ENCODE measurements at places on chromosomes 16 and 17.

DNA sequence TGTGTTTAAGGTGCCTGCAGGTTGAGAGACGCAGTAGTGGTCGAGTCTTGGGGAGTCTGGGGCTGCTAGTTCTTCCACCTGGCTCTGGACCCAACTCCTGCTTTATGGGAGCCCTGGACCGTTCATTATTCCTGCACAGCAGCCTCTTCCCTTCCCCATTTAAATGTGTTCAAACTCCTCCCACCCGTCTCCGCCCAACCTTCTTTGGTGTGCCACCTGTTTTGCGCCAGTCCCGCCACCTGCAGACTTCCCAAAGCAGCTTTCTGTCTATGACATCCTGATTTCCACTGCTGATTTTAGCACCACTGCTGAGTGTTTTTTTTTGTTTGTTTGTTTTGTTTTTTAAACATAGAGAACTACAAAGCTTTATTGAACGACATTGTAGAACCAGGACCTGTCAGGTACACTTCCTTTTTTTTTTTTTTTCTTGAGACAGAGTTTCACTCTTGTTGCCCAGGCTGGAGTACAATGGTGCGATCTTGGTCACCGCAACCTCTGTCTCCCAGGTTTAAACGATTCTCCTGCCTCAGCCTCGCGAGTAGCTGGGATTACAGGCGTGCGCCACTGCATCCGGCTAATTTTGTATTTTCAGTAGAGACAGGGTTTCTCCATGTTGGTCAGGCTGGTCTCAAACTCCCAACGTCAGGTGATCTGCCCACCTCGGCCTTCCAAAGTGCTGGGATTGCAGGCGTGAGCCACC is 12.8 kb downstream of the ADORA2B start:
- no peak for DNase-seq

- DNase-seq, result no peak
Measured at GRCh38 chr16:11164482-11165270, 91.3 kb downstream of the SOCS1 start.

GRCh38 chr17:37774504-37774903 is 29.6 kb upstream of the HNF1B start:
- no peak for DNase-seq

DNA sequence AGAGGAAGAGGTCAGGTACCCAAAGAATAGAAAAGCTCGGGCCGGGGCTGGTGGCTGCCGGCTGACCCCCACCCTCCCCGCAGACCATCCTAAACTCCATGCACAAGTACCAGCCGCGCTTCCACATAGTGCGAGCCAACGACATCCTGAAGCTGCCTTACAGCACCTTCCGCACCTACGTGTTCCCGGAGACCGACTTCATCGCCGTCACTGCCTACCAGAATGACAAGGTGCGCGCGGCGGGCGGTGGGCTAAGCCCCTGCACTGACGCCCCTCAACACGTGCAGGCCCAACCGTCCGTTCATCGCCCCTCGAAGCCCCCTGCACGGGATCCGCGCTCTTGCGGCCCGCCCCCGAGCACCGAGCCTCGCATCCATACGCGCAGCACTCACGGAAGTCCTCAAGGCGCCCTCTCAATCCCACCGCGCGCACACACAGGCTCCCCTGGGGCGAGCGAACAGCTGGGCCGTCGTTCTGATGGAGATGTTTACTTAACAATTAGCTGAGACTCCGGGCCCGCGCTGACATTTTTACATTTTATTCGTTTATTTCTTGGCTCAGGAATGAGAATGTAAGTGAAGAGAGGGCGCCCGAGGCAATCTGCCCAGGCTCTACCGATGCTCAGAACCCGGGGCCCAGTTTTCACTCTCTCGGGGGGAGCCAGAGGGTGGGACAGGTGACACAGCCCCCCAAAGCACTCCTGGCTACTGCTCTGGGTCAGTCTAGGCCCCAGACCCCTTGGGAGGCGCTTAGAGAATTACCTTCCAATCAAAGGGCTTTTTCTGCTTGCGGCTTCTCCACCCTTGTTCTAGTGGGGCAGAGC is 3.5 kb downstream of the TBX2 start:
- no peak for DNase-seq

DNA sequence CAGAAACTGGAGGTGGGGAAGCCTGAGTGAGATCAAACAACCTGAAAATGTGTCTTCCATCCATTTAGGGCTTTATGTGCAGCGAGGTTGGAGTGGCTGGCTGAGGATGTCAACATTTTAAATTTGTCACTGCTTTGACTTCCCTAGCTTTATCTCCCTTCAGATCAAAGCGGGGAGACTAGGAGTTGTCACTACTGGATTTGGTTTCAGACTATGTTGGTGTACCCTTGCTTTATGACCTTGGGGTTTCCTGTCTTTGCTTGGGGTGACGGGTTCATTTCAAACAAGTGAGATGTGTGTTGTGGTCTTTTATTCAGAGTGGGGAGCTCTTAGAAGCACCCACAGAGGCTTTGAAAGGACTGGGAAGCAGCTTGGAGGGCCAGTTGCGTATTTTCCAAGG is 25.6 kb downstream of the MSI2 start:
- no peak for DNase-seq

GRCh38 chr17:48609759-48610281 is 997 bp downstream of the HOXB7 start:
- DNase-seq, result no peak
